ENCODE measurements at places on chromosomes 11 and 22.

GRCh38 chr11:5618807-5619206 is 6.0 kb upstream of the TRIM34 start:
- DNase-seq: no peak

DNA sequence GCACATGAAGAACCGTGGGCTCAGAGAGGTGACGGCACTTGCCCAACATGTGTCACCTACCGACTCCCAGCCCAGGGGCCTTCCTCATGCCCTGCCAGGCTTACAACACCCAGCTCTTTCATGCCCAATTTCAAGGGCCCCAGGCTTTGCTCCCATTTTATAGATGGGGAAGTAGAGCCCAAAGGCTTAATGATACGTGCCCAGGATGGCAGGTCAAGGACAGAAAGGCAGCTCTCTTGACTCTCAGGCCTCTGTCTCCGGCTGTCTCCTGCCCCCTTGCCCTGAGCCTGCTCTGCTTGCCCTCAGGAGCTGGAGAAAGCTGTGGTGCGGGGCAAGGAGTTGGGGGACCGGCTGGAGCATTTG is 9.0 kb downstream of the CCDC88B start:
- no peak for DNase-seq

- no peak for DNase-seq
Observed at GRCh38 chr22:44935724-44936123, 74.1 kb downstream of the PHF21B start.

DNA sequence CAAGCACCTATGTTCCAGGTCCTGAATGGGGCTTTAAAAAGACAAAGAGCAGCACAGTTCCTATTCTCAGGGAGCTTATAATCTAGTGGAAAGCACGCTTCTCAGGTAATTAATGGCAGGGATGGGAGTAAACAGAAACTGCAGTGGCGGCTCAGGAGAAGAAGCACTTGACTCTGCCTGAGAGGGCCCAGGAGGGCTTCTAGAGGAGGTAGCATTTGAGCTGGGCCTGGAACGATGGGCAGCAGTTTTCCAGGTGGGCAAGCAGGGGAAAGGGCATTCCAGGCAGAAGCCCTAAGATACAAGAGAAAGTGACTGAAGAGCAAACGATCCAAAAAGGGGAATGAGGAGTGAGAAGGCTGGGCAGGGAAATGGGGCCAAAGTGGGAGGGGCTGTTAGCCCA is 37.1 kb upstream of the CHST1 start:
- DNase-seq: no peak

All from stimulated activated CD4-positive, alpha-beta T cell treated with anti-CD3 and anti-CD28 coated beads, Interleukin-1b, Interleukin-23, amount 100 ng/mL, for 1 hour (primary cell).